SJSA1 (cell line): ENCODE measurements at places on chromosomes 3 and 15. TPM values are rescaled to one million over a fixed set of nuclear protein-coding genes. Genes with fewer than 3 reads are reported as not detected.

DNA sequence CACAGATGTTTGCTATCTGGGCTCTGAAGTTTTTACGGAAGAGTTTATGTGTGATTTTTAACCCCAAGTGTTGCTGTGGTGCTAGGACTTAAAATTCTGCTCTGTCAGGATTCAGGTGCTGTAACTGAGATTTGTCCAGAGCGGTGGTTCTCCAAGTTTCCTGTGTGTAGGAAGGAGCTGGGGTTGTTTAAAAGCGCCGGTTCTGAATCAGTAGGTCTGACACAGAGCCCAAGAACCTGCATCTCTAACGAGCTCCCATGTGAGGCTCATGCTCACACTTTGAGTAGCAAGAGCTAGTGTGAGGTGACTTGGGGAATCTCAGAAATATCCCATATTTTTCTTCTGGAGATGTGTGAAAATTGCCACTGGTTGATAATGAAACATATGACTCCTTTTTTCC lies 325.5 kb downstream of the SATB1 start:
- peak; percentile 34 for DNase-seq

- no peak for DNase-seq
Observed at GRCh38 chr15:33309602-33310276, 1.0 kb upstream of the RYR3 start.

- no peak for DNase-seq
Observed at GRCh38 chr15:77225646-77226045, 154.7 kb upstream of the TSPAN3 start.

- no peak for DNase-seq
Observed at GRCh38 chr15:73925848-73926218, 429 bp upstream of the LOXL1 start.

The CLRN1 gene
- total RNA-seq: not detected in 2 replicates

DNA sequence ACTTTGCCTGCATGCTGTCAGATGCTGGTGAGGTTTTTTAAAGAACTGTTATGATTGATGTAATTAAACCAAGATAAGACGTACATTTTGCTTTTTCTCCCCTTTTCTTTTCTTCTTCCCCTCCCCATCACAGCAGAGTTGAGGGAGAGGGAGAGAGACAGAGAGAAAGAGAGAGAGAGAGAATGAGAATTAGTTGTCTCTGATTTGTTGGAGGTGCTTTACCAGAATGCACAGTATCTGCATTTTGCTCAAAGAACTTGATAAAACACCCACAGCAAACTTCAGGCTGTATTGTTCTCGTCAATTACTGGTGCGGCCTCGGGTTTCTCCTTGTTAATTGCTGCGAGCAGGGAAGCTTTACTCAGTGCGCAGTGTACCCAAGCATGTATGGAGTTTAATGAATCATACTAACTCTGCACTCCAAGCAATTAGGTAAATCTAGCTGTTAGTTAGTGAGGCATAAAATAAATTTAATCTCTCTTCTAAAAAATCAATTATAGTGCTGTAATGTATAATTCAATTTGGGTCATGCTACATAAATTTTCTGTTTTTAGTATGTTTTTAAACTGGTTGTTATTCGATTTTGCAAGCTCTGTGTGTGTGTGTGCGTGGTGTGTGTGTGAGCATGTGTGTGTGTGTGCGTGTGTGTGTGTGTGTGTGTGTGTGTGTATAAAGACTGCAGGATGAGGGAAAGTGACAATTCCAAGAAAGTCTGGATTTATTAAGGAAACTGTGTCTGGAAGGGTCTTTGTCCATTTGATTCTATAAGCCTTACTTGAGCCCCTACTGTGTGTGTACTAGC lies 273.4 kb downstream of the TLE3 start:
- DNase-seq: no peak

DNA sequence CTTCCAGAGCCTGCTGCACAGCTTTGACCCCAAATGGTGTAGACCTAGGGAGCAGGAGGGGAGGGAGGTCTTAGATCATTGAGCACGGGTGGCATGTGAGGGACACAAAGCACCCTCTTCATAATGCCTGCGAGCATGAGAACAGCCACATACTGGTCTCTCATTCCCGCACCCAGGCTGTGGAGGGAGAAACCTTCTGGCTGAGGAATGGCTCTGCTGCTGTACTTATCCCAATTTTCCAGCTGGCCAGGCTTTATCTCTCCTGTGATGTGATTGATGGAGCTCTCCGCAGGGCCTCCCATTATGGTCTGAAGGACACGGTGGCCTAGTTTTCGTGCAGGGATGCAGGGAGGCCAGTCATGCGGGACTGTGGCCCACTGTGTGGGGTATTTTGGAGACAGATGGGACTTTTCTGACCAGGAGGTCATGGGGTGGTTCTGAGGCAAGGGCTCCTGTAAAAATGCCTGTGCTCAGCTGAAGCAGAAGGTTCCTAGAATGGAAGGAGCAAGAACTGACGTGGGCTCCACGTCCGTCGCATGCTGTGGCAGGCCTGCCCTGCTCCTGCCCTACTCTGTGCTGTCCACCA lies 251.5 kb downstream of the PLCL2 start:
- DNase-seq: no peak

The ST8SIA2 gene
- 3.9 and 5.7 TPM in 2 replicates for total RNA-seq

The NECTIN3 gene
- 72.7 and 83.4 TPM in 2 replicates for total RNA-seq

DNA sequence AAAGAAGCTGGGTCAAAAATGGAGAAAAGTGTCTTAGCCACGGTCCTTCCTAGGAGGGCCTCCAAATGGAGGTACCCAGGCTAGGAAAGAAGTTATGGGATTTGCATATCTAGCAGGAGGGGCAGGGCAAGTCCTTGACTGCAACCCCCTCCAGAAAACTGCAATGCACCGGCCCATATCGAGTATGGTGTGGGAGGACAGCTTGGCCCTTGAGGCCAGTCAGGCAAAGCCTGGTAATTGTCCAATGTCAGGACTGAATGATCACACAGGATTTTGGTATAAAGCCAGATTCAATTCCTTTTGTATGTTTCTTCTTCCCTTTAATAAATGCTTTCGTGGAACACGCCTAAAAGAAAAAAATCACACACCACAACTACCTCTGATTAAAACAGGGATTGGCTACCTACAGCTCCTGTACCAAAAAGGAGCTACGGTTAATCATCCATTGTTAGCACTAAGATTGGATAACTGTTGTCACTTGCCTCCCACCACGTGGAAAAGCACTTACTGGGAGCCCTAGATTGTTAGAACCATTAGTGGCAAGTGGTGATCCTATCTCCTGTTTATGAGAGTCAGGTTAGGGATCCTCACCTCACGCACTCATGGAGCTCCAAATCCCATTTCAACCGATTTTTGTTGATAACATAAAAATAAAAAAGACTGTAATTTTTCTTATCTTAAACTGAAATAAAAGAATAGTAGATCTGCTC lies 1.2 kb downstream of the ZNF770 start:
- no peak for DNase-seq

- no peak for DNase-seq
Observed at GRCh38 chr15:99348412-99348811, 97.1 kb downstream of the LRRC28 start.

DNA sequence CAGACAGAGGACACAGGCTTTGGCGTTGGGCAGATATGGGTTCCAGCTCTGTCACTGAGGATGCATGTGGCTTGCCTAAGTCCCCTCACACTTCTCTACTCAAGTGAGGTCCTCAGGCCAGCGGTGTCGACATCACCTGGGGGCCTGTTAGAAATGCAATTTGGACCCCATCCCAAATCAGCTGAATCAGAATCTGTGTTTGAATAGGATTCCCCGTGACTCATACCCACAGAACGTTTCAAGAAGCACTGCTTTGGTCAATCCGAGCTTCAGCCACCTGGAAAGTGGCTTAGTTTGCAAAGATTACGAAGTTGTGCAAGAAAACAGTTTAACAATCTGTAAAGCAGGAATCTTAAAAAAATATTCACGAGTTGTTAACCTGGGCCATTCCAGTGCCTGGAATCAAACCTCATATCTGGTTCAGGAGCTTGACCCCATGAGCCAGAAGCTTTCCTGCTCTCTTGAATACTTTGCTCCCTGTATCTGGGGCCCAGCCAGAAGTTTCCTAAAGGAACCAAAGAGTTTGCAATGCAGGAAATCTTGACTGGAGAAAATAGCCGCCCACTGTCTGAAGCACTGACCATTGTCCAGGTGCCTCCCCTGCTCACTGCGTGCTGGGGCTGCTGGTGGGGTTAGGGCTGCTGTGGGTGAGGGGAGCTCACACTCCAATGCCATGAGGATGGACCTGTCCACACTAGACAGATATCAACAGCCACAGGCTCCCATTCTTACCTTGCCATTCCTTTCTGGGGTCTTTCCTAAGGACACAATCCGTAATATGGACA lies 208.5 kb upstream of the LINGO1 start:
- no peak for DNase-seq

DNA sequence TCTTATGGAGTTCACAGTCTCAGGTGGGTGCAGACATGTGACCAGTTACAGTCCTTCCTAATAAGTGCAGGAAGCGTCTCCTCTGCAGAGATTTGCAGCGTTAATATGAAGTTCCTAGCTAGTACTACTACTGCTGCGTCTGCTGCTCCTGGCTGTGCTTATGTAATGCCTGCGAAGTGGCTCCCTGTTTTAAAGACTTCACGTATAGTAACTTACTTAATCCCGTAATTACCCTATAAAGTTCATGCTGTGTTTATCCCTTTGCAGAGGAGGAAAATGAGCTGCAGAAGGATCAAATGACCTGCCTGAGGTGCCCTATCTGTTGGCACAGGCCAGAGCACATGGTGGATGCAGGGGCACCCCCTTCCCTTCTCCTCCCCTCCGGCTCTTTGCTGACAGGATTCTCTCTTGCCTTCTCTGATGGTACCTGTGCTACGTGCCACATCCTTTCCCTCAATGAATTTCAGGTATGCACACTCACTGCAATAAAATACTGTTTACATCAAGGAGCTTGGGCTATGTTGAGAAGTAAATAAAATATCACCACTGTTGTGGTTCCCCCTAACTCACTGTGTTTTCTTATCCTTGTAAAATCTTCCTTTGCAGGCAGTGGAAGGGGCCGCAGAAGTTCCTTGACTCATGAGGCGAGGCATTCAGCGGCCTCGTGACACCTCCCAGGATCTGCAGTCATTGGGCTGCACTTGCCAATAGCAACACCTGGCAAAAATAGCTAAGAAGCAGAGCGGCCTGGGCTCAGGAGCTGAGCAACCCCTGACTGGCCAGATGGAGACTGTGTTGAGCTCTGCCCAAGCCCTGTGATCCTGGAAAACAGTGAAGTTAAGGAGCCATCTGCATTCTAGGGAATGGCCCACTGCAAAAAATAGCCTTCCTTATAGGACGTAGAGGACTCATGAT lies 188.9 kb upstream of the ATP10A start:
- no peak for DNase-seq

- no peak for DNase-seq
Observed at GRCh38 chr3:189276444-189277219, 104.9 kb downstream of the TPRG1 start.

The ESYT3 gene
- 0.06 and 0.76 TPM in 2 replicates for total RNA-seq

DNA sequence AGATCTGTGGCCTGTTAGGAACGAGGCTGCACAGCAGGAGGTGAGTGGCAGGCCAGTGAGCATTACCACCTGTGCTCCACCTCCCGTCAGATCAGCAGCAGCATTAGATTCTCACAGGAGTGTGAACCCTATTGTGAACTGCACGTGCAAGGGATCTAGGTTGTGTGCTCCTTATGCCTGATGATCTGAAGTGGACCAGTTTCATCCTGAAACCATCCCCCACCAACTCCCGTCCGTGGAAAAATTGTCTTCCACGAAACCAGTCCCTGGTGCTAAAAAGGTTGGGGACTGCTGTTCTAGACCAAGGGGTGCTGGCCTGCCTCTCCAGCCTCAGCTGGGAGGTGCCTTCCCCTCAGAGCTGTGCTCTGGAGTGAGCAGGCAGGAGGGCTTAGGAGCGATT lies 61.4 kb downstream of the RPLP1 start:
- DNase-seq: no peak

DNA sequence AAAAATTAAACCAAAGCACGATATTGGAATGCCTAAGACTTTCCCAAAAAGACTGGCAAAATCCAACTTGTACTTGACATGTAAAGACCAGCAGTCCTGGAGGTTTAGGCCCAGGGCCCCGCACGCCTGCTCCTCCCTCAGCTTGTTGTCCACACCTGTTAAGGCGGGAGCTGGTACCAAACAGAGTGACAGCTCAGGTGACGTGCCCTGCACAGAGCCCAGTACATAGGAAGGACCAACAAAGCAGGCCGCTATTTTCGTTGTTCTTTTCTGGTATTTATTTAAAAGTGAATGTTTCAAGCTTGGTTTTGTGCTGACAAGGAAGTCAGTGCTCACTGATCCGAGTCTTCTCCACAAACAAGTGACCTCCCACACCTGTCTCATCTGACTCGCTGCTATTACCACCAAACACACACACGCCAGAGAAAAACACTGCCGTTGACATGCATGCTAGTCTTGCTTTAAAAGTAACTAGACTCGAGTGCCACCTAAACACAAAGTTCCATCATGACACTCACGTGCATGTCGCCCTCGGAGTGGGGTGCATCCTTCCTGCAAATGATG lies 50.2 kb downstream of the HERC2 start:
- DNase-seq: no peak

- peak; percentile 82 for DNase-seq
Observed at GRCh38 chr15:93321881-93322282, 232.9 kb upstream of the RGMA start.

GRCh38 chr3:58962040-58962651 lies 87.7 kb downstream of the CFAP20DC start:
- no peak for DNase-seq

The NLGN1 gene
- total RNA-seq: 3.2 and 3.9 TPM in 2 replicates

The GNAT1 gene
- not detected in 2 replicates for total RNA-seq

DNA sequence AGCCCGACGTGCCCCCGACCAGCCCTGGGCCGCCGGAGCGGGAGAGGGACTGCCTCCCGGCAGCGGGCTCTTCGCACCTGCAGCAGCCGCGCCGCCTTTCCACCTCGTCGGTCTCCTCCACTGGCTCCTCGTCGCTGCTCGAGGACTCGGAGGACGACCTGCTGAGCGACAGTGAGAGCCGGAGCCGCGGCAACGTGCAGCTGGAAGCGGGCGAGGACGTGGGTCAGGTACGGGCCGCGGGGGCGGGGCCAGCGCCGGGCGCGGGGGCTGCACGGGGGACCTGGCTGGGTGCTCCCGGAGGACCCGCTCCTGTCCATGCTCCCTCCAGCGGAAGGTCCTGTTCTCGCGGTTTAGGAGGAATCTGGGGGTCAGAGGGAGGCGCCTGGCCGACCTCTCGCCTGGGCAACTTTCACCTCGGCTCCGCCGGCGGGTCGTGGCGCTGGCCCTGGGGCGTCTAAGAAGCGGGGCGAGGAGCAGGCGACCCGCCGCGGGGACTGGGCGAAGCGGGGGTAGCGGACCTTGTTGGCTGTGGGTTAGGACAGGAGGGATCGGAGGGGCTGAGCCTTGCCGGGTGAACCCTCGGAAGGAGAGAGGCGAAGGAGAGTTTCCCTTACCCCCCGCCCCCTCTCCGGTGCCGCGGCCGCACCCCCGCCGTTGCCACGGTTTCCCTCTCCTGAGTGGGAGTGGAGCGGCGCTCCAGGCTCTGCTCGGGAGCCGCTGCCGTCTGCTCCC lies 682 bp downstream of the ITPKA start:
- DNase-seq: peak; percentile 20

- no peak for DNase-seq
Observed at GRCh38 chr3:138135833-138136194, 3.6 kb upstream of the A4GNT start.

The ACOX2 gene
- 0.41 and 1.3 TPM in 2 replicates for total RNA-seq
